ENCODE measurements at places on chromosomes 2 and 18.

DNA sequence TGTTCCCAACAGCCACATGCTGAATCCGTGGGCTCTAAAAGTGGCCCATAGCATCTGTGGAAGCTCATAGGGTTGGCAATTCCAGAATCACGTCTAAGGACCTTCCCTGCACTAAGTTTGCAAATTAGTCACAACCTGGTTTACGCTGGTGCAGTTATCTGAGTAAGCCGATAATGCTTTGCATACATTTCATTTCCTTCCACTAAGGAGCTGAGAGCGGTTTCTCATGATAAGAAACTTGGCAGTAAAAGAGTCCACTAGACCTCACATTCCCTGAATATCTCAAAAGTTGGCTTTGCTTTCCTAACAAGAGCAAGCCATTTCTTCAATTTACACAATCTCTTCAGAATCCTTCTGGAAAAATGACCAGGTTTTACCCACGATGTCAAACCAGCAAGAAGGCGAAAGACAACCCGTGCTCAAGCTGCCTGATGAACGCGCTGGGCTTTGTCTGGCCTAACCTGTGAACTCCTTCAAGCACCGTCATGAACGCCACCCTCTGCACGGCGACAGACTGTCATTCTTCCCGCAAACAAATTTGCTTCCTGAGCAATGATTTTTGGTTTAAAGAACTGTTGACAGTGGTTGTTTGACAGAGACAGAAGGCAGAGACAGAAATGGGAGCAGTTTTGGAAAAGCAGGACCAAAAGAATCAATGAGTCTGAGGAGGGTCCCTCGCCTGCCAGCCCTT lies 73.0 kb upstream of the COPS8 start:
- no peaks in the 10 kb centered on the region for H3K4me1 ChIP-seq
- H3K4me3 ChIP-seq: no peak overlapping the region
- H3K27me3 ChIP-seq: peaks cover 47% of the 10 kb centered on the region

DNA sequence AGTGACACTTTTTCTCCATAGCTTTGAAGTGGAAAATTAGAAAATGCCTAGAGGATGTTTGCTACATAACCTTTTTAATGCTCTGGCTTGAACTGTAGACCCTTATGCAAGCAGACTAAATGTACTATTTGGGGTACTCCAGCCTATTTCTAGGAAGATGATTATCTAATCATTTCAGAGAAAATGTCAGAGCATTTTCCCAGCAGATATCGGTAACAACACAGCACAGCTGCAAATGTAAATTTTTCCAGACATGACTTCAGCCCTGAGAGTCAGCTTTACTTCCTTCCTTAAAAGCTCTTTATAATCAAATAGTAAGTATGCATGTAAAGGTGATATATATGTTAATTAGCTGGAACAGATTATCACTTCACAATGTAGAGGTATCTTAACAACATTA lies 1647.1 kb downstream of the SUCLG1 start:
- no peak for DNase-seq
- H3K27ac ChIP-seq: no peak overlapping the region
- H3K36me3 ChIP-seq: no peaks in the 10 kb centered on the region
- H3K4me1 ChIP-seq: no peaks in the 10 kb centered on the region
- no peaks in the 10 kb centered on the region for H3K27me3 ChIP-seq
- no peak overlapping the region for H3K4me3 ChIP-seq

DNA sequence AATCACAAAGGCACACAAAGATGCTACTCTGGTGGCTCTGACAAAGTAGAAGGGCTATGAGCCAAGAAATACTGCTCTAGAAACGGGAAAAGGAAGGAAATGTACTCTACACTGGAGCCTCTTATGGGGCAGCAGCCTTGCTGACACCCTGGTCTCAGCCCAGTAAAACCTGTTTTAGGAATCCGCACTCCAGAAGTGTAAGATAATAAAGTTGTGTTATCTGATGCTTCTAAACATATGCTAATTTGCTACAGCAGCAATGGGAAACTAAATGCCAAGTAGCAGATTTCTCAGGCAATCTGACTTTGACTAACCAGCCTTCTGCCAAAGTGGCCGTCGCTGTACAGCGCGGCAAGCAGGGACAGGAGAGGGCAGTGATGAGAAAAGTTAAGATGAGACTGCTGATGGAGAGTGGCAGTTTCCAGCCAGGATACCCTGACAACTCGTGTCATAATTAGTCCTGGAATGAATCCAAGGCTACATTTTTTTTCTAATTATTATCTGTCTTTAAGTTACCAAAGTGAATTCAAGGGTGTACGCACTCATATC lies 99.0 kb downstream of the NETO1 start:
- H3K4me1 ChIP-seq: peaks cover 43% of the 10 kb centered on the region
- peak overlapping the region; percentile 57 for H3K27ac ChIP-seq
- peak; percentile 55 for DNase-seq
- H3K4me3 ChIP-seq: no peak overlapping the region
- H3K36me3 ChIP-seq: no peaks in the 10 kb centered on the region

- no peaks in the 10 kb centered on the region for H3K27me3 ChIP-seq
- no peak overlapping the region for H3K4me3 ChIP-seq
- DNase-seq: no peak
- H3K27ac ChIP-seq: no peak overlapping the region
- H3K4me1 ChIP-seq: peaks cover 18% of the 10 kb centered on the region
- H3K36me3 ChIP-seq: no peaks in the 10 kb centered on the region
These were observed 456.6 kb upstream of the ID2 start for GRCh38 chr2:8225266-8225665.

- DNase-seq: no peak
- H3K4me1 ChIP-seq: peaks cover 11% of the 10 kb centered on the region
- H3K36me3 ChIP-seq: no peaks in the 10 kb centered on the region
- no peaks in the 10 kb centered on the region for H3K27me3 ChIP-seq
These were observed 40.0 kb downstream of the LBH start for GRCh38 chr2:30271301-30271700.

GRCh38 chr2:125471963-125472362 lies 1184.0 kb upstream of the GYPC start:
- no peaks in the 10 kb centered on the region for H3K36me3 ChIP-seq
- peak; percentile 1 for DNase-seq
- H3K4me3 ChIP-seq: no peak overlapping the region
- H3K27ac ChIP-seq: no peak overlapping the region
- no peaks in the 10 kb centered on the region for H3K27me3 ChIP-seq

- DNase-seq: no peak
- H3K4me3 ChIP-seq: no peak overlapping the region
- H3K36me3 ChIP-seq: no peaks in the 10 kb centered on the region
- H3K27me3 ChIP-seq: no peaks in the 10 kb centered on the region
- H3K4me1 ChIP-seq: peaks cover 4% of the 10 kb centered on the region
These were observed 53.6 kb upstream of the SLC14A1 start for GRCh38 chr18:45670281-45670962.

DNA sequence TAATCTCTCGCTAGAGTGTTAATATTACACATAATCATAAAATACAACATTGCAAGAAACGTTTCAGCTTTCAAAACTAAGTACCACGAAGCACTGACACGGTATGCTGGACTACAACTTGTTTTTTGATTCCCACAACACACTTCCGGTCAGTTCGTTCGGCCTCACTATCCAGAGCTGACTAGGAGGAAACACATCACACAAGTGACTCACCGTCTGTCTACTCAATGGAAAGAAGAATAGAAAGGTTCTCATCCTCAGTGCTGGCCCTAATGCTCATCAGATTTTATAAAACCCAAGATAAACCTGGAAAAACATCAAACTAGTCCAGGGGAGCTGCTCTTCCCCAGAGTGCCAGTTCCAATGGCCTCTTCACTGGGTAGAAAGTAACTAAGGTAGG lies 42.9 kb downstream of the ZNF385B start:
- no peaks in the 10 kb centered on the region for H3K36me3 ChIP-seq
- H3K4me1 ChIP-seq: no peaks in the 10 kb centered on the region
- no peak overlapping the region for H3K27ac ChIP-seq
- H3K27me3 ChIP-seq: no peaks in the 10 kb centered on the region

GRCh38 chr2:241211276-241211675 lies 22.8 kb downstream of the ANO7 start:
- H3K4me1 ChIP-seq: no peaks in the 10 kb centered on the region
- no peaks in the 10 kb centered on the region for H3K27me3 ChIP-seq
- H3K4me3 ChIP-seq: no peak overlapping the region
- H3K27ac ChIP-seq: no peak overlapping the region
- DNase-seq: no peak

DNA sequence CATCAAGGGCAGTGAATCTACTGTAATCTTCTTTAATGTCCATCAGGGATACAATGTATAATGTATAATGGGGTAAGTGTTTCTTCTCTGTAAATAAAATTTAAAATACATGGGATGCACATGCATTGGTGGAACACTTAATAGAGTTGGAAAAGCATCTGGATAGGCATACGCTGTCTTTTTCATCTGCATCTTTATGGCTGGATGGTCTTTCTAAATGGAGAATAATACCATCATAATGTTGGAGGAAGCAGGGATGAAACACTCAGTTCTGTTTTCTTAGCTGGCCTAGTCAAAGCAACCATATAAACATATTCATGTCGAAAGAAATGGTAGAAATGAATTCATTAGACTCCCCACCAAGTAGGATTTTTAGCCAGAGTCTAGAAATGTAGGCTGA lies 202.8 kb downstream of the CDCA7 start:
- H3K4me1 ChIP-seq: peaks cover 8% of the 10 kb centered on the region
- H3K36me3 ChIP-seq: no peaks in the 10 kb centered on the region
- no peak overlapping the region for H3K27ac ChIP-seq
- H3K4me3 ChIP-seq: no peak overlapping the region
- H3K27me3 ChIP-seq: peaks cover 20% of the 10 kb centered on the region
